NCI-H146 (cell line): ENCODE measurements at places on chromosomes 12 and 14.
A peak's percentile ranks its signal among the peaks of the same experiment; 100 is the strongest.

DNA sequence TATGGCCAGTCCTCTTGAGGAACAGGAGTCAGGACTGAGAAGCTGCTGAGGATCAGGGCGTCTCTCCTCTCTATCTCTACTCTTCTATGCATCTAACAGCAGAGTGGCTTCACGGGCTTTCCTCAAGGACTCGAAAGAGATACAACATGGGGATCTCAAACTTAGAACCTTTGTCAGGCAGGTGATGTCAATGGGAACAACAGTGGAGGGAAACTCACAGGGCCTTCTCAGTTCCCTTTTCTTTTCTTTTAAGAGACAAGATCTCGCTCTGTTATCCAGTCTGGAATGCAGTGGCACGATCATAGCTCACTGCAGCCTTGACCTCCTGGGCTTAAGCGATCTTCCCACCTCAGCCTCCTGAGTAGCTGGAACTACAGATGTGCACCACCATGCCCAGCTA is 127.6 kb downstream of the PTPN11 start:
- no peak for DNase-seq

DNA sequence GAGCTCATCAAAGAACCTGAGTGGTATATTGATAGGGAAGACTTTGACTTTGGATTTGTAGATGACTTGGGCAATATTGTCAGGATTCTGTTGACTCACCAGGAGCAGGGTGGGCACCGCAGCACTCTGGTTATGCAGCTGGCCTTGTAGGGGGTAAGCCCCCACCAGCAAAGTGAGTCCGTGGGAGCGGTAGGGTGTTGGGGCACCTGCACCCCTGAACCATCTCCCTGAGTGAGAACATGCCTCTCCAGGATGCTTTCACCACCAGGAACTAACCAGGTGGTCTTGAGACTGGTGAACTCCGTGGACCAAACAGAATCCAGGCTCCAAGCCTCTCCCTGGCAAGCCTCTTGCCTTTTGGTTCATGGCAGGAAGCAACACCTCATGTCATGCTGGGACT is 44.0 kb upstream of the EIF5 start:
- no peak for DNase-seq

GRCh38 chr12:62260733-62261683 is 804 bp downstream of the USP15 start:
- DNase-seq: peak; percentile 56

DNA sequence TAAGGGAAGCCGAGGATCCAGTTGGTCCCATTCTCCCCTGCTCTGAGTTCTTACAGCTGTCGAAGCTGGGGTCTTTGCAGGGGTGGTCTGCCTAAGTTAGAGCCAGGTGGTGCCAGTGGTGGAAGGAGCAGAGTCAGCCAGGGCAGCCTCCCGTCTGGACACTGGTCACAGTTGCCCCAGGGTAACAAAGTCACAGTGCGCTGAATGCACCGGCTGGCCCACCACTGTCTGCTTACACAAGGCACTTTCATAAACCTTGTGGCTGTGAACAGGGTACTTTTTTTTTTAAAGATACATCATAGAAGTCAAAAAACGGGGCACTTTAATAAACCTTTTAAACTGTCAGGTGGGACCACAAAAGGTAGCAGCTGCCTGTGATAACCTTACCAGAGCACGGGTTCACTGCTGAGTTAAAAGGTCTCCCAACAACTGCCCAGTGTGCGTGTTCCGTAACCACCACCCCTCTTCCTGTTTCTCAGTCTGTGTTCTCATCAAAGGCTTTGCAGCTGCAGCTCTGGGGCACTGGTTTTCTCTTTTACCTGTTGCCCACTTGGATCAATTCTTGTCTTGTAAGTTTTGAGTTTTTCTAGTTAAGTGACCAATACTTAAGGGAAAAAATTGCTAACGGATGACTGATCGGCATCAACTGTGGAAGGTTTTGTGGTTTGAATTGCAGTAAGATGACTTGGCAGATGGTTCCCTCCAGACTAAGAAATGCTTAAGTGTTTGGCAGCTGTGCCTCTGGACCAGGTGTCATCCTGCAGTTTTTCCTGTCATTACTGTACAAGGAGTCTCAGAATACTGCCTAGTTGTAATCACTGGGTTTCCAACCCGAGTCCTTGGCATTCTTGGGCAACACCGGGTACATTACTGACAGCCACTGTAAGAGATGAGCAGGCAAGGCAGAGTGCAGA is 55.9 kb downstream of the DYNC1H1 start:
- no peak for DNase-seq

DNA sequence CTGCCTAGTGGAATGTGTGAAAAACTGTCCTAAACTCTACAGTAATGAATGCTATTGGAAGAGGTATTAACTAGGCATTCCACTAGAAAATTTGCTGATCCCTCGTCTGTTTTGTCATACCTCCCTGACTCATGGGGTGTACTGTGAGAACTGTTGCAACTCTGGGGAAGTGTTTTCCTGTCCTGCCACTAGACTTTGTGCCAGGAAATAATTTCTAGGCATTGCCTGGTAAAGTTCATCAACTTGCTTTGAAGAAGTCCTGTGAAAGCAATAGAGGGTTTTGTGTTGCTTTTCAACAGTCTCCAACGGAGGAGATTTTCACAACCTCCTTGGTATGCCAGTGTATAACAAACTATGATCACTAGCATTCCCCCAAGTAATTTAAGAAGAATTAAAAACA is 139.9 kb downstream of the AKAP6 start:
- DNase-seq: no peak
